NCI-H146 (cell line): ENCODE measurements at places on chromosomes 7 and 10.

GRCh38 chr7:6725003-6725402 is 18.3 kb upstream of the ZNF12 start:
- no peak for DNase-seq

- DNase-seq: no peak
Measured at GRCh38 chr7:64666663-64667050, 724 bp downstream of the ZNF107 start.

DNA sequence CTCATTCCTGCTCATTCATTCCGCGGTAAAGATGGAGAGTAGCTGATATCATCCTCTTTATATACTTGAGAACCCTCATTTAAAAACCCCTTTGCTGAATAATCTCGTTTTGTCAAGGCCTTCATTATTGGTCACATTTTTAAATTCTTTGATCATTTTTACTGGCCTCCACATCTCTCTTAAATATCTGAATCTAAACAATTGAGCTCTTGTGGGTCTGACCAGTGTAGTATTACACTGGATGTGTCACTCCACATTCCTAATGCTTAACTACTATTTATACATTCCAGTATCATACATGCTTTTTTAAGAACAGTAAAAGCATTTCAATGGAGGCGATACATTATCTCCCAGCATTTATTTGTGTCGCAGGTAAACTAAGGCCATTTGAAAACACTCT is 12.6 kb upstream of the PRPS1L1 start:
- DNase-seq: no peak

DNA sequence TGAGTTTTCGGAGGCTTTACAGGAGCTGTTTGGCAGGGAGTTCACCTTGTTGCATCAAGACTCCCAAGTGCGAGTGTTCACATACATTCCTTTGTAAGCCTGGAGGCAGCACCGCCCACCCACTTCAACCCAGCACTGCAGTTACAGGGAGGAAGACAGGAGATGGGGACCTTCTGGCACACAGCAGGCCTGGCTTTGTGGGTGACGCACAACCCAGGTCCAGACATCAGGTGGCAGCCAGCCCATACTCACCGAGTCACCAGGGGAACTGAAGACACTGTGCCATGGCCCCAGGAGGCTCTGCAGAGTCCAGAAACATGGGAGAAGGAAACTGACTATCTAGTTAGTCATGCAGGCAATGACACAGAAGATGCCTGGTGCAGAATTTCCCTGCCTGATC is 305.9 kb upstream of the RNF32 start:
- no peak for DNase-seq

- no peak for DNase-seq
Measured at GRCh38 chr7:157537056-157537455, 200.3 kb downstream of the DNAJB6 start.

DNA sequence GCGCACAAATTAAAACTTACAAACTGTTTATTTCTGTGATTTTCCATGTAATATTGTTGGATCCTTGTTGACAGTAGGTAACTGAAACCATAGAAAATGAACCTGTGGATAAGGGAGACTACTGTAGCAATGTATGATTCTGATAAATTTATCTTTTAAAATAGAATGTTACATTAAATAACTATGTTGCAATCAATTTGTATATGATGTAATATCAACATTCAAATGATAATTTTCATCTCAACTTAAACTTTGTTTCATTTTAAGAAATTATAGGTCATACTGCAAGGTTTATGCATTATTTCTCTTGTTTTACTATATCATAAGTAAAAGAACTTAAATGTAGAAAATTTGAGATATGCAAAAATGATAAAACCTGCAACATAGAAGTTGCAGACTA is 718.0 kb upstream of the MBL2 start:
- DNase-seq: no peak

DNA sequence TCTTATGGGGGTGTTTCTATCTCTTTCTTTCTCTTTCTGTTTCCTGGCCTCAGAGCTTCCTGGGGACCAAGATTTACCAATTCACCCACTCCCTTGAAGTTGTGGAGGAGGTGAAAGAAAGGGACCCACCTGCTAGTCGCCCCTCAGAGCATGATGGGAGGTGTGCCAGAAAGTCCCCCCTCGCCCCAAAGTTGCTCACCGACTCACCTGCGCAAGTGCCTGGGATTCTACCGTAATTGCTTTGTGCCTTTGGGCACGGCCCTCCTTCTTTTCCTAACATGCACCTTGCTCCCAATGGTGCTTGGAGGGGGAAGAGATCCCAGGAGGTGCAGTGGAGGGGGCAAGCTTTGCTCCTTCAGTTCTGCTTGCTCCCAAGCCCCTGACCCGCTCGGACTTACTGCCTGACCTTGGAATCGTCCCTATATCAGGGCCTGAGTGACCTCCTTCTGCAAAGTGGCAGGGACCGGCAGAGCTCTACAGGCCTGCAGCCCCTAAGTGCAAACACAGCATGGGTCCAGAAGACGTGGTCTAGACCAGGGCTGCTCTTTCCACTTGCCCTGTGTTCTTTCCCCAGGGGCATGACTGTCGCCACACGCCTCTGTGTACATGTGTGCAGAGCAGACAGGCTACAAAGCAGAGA is 12.2 kb downstream of the AQP1 start:
- no peak for DNase-seq

GRCh38 chr7:154919344-154920225 is 83.3 kb downstream of the PAXIP1 start:
- DNase-seq: no peak

GRCh38 chr7:129707910-129708499 is 96.5 kb downstream of the NRF1 start:
- DNase-seq: no peak

DNA sequence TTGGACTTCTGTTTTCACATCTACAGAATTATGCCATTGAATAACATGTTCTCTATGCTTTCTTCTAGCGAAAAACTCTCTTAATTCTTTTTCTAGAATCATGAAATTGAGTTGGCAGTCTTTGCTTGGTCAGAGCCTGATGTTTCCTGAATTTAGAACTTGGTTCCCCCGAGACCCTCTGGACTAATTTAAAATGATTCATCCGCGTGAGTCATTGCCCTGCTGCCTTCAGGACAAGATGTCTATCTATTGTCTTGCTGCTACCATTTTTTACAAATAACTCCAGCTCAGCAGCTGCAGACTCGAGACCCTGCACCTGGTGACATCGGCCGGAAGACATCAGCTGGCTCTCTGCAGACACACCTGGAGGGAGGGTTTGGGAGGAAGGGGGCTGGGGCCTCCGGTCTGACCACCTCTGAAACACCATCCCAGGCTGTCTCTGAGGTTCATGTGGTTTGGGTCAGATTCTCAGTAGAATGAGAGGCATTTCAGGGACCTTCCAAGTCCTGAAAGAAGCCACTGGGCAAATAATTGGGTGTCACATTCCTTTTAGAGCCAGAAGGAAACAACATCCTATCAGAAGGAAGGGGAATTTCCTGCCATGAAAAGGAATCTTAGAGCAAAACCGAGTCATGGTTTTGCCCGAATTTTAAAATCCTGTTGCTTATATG is 20.9 kb upstream of the KLF6 start:
- DNase-seq: peak; percentile 99

- peak; percentile 87 for DNase-seq
Measured at GRCh38 chr10:132421847-132422751, 25.1 kb downstream of the PWWP2B start.

- peak; percentile 7 for DNase-seq
Measured at GRCh38 chr7:83976302-83976701, 218.3 kb downstream of the SEMA3A start.

- DNase-seq: no peak
Measured at GRCh38 chr7:41136551-41136950, 566.3 kb downstream of the INHBA start.

GRCh38 chr7:25223206-25223605 is 5.1 kb downstream of the NPVF start:
- DNase-seq: no peak

- DNase-seq: no peak
Measured at GRCh38 chr10:125001313-125002046, 59.6 kb downstream of the ZRANB1 start.

- DNase-seq: no peak
Measured at GRCh38 chr10:103853428-103854264, 1.7 kb downstream of the SH3PXD2A start.

GRCh38 chr7:98214811-98215321 is 3.6 kb downstream of the BHLHA15 start:
- DNase-seq: peak; percentile 38

DNA sequence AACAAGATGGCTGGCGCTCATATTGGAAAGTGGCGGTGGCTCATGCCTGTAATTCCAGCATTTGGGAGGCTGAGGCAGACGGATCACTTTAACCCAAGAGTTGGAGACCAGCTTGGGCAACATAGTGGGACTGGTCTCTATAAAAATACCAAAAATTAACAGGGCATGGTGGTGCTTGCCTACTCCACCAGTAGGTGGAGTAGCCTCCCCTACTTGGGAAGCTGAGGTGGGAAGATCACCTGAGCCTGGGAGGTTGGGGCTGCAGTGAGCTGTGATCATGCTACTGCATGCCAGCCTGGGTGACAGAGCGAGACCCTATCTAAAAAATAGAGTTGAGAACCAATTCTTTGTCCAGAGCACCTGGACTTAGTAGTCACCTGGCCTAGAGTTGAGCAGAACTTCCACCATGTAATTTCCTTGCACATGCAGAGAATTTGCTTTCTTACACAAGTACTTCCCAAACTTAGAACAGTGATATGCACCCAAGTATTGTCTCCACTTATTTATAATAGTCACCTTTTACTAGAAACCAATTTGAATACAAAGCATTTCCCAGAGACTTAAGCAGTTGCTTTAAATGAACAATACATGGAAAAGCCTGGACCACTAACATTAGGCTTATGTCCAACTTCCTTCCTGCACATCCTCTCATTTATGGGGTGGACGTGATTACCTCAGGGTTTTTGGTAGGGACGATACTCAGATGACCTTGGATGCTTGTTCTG is 15.9 kb downstream of the LAMB4 start:
- peak; percentile 62 for DNase-seq

DNA sequence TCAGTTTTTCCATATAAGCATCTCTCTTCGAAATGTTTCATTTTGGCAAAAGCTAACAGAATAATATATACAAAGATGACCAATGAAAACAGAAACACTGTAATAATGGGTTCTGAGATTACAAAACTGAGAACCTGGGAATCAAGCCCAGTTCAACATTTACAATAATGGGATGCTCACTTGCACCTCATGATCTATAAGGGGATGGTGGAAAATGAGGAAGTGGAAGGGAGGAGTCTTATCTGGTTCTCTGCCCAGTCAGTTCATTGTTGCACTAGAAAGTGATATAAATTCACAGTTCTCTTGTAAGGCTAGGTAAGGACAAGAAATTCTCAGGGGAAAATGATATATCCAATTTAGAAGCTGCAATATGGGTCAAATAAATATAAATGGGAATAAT is 31.7 kb upstream of the RHOBTB1 start:
- DNase-seq: no peak

DNA sequence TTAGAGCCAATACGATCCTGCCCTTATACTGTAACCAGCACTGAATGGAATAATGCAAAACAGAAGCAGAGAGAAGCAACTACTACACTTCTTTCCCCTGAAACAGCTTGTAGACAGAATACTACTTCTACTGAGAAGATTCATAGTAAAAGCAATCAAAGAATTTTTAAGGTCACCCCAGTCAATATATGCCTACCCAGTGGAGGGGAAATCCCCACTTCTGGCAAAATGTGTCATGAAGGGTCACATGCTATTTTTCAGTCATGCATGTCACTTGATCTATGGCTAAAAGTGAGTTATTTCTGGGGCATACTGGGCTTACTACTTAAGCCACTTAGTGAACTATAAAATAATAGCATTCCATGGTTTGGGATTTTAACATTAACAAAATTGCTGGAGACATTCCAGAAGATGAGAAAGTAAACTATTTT is 25.6 kb downstream of the IRF5 start:
- DNase-seq: no peak

DNA sequence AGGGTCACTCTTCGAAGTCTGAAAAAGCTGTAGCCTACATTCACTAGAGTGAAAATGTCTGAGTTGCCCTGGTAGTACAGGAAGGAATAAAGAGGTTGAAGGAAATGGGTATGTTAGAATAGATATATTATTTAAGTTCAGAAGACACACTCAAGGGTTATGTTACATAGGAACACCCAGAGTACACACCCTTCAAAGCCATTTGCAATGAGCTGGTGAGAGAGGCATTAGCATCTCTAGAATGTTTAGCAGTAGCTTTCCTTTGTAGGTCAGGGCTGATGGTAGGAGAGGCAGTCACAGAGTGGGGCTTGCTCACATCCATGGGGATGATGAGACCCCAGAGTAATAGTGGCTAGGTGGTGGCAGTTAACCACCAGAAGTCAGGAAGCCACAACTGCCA is 221.2 kb downstream of the SLC25A13 start:
- no peak for DNase-seq

- no peak for DNase-seq
Measured at GRCh38 chr7:86778271-86778670, 134.6 kb downstream of the GRM3 start.

GRCh38 chr10:133082685-133083421 is 4.9 kb upstream of the ADGRA1 start:
- no peak for DNase-seq
